Aorta (tissue), 5 donors: ENCODE measurements at places on chromosomes 6 and 20. TPM values are rescaled to one million over a fixed set of nuclear protein-coding genes. Genes with fewer than 3 reads are reported as not detected.
A peak's percentile ranks its signal among the peaks of the same experiment; 100 is the strongest.

DNA sequence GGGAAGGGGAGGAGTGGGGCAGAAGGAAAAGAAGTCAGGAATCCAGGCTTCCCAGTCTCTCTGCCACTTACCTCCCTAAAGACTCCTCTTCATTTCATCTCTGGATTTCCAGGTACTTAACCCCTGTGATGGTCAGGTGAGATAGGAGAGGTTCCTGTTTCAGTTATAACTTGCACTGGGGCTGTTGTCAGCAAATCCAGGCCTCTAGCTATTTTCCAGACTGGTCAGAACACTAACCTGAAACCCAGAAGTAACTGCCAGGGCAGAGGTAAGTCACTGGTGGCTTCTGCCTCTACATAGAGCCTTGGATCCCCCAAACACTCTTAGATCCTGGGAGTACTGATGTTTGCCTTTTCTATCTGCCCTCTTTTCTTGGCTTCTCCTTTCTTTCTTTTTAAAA is 233.5 kb upstream of the TAB2 start:
- DNase-seq = no peak

DNA sequence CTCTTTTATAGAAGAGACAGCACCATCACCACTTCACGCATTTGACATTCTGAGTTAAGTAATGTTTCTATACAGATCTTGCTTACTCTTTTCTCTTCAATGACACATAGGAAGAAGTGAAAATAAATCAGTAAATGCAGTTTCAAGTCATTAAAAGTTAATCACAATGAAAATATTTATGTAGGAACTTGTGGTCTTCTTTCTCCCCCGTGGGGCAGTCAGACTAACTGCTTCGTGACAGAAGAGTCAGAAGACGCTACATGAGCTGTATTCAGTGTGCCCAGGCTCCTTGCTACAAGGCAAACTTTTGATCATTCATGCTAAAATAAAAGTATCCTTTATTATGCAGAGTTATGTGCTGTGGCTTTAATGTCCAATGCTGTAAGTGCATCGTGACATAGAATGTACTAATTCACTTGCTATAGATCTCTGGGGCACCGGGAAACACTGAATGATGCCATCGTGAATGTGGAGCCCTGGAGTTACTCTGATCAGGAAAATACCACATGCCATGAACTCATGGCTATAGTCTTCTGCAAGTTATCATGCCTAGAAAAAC is 117.8 kb upstream of the TRAF3IP2 start:
- DNase-seq = no peak

GRCh38 chr6:16086965-16087364 is 41.9 kb upstream of the MYLIP start:
- DNase-seq = no peak

Gene PABPC1L
- total RNA-seq = 27.2 TPM

Gene TCP11
- total RNA-seq = not detected

Gene GHRH
- total RNA-seq = not detected

DNA sequence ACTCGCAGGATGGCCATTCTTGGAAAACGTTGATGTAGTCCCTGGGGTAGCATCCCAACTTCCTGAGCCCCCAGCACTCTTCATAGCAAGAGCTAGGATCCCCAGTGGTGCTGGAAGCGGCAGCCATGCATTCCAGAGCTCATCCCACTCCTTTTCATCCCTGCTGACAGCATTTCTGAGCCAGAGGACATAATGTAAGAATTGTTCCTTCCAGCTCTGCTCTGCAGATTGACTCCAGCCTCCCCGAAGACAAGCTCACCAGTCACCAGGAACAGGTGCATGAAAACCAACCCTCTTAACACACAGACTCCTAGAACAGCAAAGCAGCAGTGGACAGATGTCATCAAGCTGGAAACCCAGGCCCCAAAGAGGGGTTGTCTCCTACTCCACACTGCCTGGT is 3.8 kb downstream of the SLC13A3 start:
- no peak for DNase-seq

GRCh38 chr6:157159348-157159747 is 164.0 kb downstream of the TMEM242 start:
- no peak for DNase-seq

Gene RAD21L1
- not detected for total RNA-seq

DNA sequence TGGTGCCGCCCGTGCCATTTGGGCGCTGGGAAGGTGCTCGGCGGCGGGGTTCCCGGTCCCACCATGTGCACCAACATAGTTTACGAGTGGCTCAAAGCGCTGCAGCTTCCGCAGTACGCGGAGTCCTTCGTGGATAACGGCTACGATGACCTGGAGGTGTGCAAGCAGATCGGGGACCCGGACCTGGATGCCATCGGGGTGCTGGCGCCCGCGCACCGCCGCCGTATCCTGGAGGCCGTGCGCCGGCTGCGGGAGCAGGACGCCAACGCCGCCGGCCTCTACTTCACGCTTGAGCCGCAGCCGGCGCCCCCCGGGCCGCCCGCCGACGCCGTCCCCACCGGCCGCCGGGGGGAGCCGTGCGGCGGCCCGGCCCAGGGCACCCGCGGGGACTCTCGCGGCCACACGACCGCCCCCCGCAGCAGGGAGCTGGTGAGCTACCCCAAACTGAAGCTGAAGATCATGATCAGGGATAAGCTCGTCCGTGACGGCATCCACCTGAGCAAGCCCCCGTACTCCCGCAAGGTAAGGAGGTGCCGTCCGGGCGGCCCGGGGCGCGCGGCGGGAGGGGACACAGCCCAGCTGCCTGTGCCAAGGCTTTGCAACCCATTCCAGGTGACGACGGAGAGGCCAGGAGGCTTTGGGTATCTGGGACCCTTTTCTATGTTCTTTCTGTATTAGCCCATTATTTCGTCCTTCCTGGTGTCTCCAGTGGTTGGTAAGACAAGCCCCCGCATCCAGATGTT is 547 bp downstream of the SAMD5 start:
- DNase-seq = no peak

Gene CDH26
- 4.5 TPM for total RNA-seq

Gene DZANK1
- total RNA-seq = 2.3 TPM

Gene CST8
- not detected for total RNA-seq

Gene SLC13A3
- total RNA-seq = 3.7 TPM

DNA sequence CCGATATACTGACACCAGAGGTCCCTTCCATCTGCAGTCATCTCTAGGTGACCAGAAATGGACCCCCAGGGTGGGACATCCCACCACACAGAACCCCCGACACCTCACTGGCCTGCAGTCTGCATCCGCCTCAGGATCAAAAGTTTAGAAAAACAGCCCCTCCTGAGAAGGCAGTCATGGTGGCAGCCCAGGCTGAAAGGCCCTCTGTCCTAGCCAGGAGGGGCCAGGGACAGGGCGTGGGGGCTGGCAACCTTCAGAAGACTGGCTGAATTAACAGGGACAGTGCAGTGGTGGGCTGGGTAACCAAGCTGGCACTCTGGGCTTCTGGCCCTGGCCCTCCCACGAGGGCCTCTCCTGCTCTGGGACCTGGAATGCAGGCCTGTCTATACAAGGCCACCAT is 34.3 kb upstream of the MDFI start:
- DNase-seq = no peak

GRCh38 chr20:16432466-16433292 is 140.6 kb downstream of the KIF16B start:
- DNase-seq = no peak

Gene LINC00237
- total RNA-seq = not detected

DNA sequence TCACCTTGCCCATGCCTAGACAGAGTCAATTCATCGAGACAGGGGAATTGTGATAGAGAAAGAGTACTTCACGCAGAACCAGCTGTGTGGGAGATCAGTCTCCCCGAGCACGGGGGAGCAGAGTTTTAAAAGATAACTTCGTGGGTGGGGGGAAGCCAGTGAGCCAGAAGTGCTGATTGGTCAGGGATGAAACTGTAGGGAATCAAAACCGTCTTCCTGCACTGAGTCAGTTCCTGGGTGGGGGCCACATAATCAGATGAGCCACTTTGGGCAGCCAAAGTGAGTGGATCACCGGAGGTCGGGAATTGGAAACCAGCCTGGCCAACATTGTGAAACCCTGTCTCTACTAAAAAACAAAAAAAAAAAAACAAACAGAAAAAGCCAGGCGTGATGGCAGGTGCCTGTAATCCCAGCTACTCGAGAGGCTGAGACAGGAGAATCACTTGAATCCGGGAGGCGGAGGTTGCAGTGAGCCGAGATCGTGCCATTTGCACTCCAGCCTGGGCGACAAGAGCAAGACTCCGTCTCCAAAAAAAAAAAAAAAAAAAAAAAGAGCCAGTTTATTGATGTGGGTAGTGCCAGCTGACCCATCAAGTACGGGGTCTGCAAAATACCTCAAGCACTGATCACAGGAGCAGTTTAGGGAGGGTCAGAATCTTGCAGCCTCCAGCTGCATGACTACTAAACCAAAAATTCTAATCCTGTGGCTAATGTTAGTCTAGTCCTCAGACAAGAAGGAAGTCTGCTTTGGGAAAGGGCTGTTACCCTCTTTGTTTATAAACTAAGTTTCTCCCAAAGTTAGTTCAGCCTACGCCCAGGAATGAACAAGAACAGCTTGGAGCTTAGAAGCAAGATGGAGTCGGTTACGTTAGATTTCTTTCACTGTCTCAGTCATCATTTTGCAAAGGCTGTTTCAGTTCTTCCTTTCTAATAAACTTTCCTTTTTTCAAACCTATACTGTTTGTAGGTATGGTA is 3.9 kb upstream of the TRIM39 start:
- DNase-seq = no peak

Gene C6orf58
- total RNA-seq = not detected

DNA sequence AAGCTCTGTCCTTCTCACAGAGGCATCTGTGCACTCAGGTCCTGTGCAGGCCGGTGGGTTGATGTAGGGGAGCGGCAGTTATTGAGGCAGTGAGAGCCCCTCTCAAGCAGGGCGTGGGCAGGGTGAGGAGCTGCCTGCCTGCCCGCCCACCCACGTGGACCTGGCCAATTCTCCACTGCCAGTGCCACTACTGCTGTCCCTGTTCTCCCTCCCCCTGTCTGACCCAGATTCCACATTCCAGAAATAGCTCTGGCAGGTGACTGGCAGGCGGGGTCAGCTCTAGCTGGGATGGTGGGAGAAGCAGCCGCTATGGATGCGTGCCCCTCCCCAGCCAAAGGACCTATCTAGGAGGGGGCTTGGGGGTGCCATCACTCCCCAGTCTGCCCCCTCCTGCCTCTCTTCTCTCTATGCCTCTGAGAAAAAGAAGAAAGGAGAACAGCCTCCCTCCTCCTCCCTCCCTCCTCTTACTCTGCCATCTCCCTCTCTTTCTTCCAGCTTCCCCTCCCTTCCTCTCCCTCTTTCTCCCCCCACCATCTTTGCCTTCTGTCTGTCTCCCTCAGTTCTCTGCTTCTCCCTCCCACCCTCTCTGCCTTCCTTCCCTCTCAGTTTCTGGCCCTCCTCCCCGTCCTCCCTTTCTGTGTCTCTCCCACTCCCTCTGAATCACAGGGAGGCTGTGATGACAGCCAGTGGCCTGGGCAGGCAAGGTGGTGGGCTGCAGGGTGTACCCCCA is 86.5 kb upstream of the MYL9 start:
- DNase-seq = no peak

DNA sequence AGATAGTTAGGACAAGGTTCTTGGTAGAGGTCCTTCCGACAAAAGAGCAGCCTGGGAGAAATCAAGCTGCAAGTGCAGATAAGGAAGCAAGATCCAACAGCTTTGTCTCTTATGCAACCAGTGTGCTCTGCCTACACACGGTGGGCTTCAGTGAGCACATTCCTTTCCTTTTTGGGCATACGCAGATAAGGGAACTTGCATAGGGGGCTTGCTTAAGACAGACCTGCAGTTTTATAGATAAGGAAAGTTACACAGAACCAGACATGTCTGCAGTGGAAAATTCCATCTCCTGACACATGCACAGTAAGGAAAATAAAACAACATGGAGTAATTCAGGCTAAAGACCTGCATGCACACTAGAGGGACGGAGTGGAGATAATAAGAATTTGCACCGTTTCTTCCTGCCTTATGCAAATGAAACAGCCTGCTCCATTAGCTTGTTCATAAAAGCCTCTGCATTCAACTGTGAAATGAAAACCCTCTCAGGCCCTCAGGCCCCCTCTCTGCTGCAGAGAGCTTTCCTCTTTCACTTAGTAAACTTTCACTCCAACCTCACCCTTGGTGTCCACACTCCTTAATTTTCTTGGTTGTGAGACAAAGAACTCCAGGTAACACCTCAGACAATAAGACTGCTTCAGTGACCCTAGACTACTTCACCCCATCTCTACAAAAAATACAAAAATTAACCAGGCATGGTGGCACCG is 97.5 kb upstream of the MYLIP start:
- DNase-seq = no peak

- no peak for DNase-seq
Measured at GRCh38 chr6:36227379-36228228, 31.1 kb downstream of the BRPF3 start.

- no peak for DNase-seq
Measured at GRCh38 chr6:36130667-36131510, 576 bp downstream of the MAPK13 start.

GRCh38 chr6:75624335-75624734 is 22.7 kb downstream of the SENP6 start:
- no peak for DNase-seq

Gene CYP39A1
- 4.2 TPM for total RNA-seq

DNA sequence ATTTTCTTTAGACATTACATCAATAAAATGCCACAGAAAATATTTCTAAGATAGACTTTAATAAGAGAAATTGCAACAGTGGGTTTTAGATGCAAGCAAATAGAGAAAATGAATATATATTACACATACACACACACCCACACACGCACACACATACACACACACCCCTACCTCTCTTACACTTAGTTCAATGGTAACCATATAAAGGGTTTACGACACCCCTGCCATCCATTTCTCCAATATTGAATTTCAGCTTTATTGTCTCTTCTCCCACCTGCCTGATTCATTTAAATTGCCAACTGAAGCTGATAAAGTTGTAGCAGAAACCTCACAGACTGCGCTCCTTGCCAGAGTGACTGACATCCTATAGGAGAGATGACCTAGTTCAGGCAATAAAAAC is 154.6 kb downstream of the ADAT2 start:
- no peak for DNase-seq

Gene MEI4
- 0.12 TPM for total RNA-seq

DNA sequence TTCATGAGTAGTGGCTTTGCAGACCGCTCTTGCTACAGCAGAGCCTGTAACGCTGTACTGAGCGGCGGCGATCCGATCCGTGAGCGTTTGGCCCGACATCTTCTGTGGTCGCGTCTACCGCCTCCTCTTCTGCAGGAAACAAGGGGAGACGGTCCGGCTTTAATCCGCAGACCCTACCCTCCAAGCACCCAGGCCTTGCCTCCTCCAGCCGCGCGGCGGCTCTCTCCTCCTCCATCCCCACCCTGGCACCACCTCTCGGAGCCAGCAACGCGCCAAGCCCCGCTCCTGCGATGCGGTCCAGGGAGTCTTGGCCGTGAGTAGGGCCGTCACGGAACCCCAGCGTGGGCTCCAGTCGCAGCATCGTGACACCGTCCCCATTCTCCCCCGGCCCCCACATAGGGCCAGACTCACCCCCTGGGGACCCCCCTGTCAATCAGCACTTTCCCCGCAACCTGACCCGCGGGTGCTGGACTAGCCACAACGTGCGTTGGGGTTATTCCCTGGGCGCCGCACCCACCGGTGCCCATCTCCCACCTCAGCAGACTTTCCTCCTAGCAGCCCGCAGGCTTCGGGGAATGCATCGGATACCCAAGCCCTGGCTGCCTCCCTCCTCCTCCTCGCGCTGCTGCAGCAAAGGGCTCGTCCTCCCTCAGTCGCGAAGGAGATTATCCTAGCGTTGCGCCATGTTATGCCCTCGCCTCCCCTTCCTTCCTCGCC is 914 bp downstream of the SNAP91 start:
- peak; percentile 79 for DNase-seq

Gene ATXN1
- total RNA-seq = 77.3 TPM
